ENCODE measurements at places on chromosomes 1 and 21.

DNA sequence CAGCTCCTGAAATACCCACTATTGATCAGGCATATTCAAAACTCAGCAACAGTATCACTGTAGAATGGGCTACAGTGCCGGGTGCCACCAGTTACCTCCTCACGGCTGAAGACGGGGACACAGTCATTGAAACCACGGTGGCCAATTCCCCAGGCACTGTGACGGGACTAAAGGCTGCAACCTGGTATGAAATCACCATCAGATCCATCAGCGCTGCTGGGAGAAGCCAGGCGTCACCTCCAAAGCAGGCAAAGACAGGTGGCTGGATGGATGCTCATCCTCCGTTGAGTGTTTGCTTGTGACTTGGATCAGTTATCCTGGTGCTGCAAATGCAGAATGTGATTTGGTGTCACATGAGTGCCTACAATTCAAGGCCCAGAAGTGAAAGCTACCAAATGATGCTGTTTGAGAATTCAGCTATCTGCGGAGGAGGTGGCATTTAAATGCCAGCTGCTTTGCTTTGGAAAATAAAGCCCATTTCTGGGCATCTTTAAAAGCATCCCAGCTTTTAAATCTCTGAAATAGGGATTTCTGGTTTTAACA, 5.1 kb downstream of the FNDC7 start:
- no peak for DNase-seq

DNA sequence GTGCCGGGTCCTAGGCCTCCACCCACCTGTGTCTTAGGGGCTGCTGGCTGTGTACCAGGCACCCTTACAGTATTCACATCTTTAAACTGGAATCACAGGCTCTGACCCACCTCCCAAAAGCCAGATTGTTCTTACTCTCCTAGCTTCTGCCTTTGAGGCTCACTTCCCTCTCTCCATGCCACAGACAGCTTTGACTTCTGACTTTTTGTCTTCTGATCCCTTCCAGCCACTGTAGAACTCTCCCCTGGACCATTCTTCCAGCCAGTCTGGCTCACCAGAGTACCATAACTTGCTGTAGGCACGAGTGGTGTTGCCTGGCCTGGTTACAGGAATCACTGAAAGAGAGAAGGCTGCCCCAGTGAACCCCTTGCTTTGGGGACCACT, 58.1 kb upstream of the STUM start:
- no peak for DNase-seq

DNA sequence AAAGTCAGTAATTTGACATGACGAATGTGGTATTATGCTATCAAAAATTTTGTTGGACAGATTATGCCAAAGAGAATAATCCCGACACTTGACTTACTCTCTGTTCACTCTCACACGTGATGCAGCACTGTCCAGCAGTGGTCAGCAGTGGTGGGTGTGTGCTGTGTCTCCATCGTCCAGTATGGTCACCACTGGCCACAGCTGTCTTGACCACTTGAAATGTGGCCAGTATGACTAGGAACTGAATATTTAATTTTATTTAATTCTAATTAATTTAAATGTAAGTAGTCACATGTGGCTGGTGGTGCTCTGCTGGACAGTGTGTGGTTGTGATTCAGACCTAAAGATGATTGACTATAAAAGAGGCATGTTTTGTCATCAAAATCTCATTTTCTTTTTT, 24.0 kb downstream of the URB2 start:
- no peak for DNase-seq

DNA sequence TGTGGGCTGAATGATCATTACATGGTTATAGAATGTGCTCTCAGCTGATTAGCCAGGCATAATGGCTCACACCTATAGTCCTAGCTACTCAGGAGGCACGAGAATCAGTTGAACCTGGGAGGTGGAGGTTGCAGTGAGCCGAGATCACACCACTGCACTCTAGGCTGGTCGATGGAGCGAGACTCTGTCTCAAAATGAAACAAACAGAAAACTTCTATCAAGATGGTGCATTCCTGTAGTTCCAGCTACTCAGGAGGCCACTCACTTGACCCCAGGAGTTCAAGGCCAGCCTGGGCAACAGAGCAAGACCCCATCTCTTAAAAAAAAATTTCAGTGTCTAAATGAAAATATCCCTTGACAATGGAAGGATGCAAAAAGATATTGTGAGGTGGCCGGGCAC, 10.9 kb downstream of the TIMM17A start:
- no peak for DNase-seq

GRCh38 chr1:116138277-116138792, 27.1 kb downstream of the MAB21L3 start:
- DNase-seq = no peak

- no peak for DNase-seq
Observed at GRCh38 chr1:219564109-219564508, 48.8 kb downstream of the ZC3H11B start.

GRCh38 chr1:23167353-23168078, 1.1 kb downstream of the LUZP1 start:
- no peak for DNase-seq

- no peak for DNase-seq
Observed at GRCh38 chr1:217078078-217078690, 355.0 kb upstream of the ESRRG start.

DNA sequence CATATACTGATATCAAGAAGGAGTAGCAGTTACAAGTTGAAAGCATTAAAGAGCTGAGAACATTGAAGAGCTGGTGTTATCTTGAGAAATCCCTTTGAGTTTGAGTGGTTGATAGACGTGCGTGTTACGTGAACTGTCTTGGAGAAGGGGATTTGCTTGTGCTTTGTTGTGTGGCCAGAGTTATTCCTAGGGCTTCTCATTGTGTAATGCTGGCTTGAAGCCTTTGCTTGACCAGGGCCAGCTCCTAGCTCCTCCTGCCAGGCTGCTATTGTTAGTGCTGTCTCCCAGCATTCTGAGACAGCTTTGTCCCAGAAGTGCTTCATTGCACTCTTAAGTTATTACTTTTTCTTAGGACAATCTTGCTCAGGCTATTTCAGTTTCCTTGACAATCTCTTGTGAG, 116.2 kb upstream of the KCNK2 start:
- DNase-seq = no peak

- no peak for DNase-seq
Observed at GRCh38 chr1:13762642-13763041, 62.7 kb downstream of the PRDM2 start.

DNA sequence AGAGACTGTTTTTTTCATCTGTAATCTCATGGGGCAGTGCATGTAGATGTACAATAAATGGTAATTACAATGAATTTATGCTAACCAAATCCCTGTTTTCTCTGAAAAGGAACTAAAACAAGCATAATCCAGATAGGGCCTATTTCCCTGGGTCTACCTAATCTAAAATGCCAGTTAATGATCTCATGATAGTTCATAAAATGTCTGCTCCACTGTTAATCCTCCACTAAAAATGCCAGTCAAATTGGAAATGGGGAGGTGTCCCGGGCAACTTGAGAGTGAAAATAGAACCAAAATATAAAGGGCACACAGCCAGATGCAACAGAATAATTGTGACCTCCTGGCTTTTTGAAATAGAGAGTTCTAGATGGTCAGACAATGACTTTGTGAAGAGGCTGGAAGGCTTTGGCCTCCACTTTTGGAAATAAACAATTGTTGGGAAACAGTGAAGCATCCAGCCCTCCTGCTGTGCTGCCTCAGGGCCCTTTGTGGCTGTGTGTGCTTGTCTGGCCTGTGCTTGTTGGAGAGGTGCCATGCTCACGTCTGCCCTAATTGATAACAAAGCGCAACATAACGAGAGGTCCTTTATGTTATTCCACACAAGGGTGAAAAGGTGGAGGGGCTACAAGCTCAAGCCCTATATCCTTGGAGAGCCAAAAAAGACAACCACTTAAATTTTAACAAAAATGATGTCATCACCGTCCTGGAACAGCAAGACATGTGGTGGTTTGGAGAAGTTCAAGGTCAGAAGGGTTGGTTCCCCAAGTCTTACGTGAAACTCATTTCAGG, 97.7 kb downstream of the ATP5PO start:
- DNase-seq = no peak

- no peak for DNase-seq
Observed at GRCh38 chr1:167401260-167401873, 117.0 kb downstream of the CD247 start.

GRCh38 chr1:157219182-157219581, 81.0 kb upstream of the ETV3 start:
- no peak for DNase-seq

GRCh38 chr1:159121526-159121925, 45.0 kb upstream of the AIM2 start:
- no peak for DNase-seq

- no peak for DNase-seq
Observed at GRCh38 chr1:115453666-115454065, 115.6 kb upstream of the NGF start.

GRCh38 chr1:31765041-31765467, 914 bp upstream of the ADGRB2 start:
- no peak for DNase-seq

DNA sequence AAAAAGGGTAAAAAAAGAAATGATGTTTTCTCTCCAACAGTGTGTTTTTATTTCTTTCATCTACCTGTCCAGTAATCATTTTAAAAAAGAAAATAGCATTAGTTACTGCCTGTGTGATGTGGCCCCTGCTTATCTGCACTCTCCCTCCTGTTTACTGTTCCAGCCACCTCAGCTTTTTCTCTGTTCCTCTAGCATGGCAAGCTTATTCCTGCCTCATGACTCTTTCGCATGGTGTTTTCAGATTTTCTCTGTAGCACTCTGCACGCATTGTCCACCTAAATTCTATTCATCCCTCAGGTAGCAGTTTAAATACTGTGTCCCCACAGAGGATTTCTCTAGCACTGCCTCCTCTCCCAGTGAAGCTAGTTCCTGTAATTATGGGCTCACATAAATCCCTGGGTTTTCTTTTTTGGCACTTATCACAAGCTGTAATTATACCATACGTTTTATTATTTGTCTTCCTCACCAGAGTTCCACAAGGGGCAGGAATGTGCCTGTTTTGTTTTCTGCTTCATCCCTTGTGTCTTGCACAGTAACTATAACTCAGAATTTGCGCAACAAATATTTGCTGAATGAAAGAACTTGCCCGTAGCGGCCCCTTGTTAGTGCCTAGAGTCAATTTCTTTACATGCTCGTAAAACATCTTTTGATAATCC, 51.4 kb upstream of the LRIG2 start:
- no peak for DNase-seq

DNA sequence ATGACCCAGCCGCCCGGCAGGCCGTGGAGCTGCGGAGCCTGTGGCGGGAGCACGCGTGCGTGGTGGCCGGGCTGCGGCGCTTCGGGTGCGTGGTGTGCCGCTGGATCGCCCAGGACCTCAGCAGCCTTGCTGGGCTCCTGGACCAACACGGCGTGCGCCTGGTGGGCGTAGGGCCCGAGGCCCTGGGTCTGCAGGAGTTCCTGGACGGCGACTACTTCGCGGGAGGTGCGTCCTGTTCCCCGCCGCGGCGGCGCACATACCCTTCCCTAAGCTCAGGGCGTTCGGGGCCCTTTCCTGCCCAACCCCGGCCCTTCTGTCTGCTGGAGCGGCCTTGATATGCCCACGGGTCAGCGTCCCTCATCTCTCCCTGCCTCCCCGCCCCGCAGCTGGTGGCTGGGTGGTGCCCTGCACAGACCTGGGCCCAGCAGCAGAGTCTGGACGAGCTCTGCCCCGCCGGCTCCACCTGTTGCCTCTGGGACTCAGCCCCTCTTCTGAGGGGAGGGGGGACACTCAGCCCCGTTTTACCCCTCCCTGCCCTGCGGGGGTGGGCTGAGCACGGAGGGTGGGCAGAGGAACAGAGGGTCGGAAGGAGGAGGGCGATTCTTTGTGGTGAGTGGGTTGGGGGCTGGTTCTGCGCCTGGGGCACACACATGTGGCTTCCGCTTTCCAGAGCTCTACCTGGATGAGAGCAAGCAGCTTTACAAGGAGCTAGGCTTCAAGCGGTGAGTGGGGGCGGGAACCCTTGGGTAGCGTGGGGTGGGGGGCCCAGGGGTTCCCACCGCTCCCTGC, 688 bp downstream of the PRXL2B start:
- DNase-seq = no peak

DNA sequence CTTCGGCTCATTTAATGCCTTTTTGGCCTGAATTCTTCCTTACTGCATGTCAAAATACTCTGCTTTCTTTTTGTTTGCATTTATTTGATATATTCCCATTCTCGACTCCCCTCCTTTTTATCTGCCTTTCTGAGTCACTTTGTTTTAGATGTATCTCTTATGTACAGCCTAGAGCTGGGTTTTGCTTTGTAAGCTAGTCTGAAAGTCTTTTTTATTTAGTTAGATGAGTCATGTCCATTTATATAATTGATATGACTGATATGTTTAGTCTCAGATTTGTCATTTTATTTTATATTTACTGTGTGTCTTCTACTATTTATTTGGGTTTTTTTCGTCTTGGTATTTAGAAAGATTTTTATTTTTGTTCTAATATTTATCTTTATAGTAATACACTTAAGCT, 33.6 kb upstream of the GNG5 start:
- DNase-seq = no peak

DNA sequence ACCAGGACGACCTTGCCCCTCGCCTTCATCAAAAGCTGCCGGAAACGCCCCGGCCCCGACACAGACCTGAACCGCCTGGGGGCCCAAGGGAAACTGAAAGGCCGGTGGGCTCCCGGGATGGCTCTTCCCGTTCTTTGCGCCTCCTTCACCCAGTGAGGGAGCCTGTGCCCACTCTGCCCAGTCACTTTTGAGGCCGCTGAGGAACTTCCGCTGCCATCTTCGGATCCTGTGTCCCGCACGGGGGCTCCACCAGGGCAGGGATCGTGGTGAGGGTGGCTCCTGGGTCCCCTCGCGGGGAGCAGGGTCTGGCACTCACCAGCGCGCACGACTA, 104.0 kb downstream of the PPIAL4G start:
- DNase-seq = no peak

GRCh38 chr1:7389906-7390603, 381.0 kb upstream of the VAMP3 start:
- DNase-seq = no peak

DNA sequence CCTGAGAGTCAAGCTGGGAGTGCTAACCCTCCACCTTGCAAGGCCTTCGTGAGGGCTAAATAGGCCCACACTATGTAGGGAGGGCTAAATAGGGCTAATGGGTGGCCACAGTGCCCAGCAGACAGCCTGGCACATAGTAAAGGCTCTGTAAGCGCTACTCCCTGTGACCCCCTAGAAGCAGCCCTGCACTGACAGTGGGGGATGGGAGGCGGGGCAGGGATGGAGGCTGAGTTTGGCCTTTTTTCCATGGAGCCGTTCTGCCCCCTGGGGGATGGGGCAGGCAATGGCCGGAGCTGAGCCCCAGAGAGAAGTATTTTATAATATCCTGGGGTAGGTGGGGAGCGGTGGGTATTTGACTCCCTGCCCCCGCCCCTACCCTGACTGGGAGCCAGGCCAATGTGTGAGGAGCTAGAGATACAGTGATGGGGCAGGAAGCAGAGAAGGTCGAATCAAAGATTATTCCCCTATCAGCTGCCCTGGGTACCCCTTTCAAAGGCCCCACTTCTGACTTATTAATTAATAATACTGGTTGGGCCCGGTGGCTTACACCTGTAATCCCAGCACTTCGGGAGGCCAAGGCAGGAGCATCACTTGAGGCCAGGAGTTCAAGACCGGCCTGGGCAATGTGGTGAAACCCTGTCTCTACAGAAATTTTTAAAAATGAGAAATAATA, 42.3 kb downstream of the LACTBL1 start:
- DNase-seq = peak; percentile 44

- no peak for DNase-seq
Observed at GRCh38 chr21:42503711-42504110, 7.7 kb upstream of the RSPH1 start.

- DNase-seq = no peak
Observed at GRCh38 chr1:213883618-213884017, 104.2 kb upstream of the PROX1 start.

All from H1 (cell line).